ENCODE measurements at places on chromosomes 5 and 9.
A peak's percentile ranks its signal among the peaks of the same experiment; 100 is the strongest.

- DNase-seq: peak; percentile 90
Measured at GRCh38 chr9:131393622-131394463, at the start of gene PRRC2B. TSS of gene PRRC2B (plus strand) at chr9:131394086. CDS start at chr9:131430145, 36,059 bp downstream.

DNA sequence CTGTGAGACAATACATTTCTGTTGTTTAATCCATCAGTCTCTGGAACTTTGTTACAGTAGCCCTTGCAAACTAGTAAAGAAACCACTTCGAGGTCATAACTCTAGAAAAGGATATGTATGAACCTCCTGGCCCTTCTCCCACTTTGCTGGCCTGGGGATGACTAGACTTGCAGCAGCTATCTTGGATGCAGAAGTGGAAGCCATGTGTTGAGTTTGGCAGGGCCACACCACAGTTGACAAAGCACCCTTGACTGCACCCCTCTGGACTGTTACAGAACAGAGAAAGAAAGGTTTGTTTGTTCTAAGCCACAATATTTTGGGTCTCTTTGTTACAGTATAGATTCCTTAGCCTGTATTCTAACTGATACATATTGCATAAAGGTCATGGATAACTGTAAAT is 183.2 kb upstream of the TAS2R1 start:
- DNase-seq: no peak

DNA sequence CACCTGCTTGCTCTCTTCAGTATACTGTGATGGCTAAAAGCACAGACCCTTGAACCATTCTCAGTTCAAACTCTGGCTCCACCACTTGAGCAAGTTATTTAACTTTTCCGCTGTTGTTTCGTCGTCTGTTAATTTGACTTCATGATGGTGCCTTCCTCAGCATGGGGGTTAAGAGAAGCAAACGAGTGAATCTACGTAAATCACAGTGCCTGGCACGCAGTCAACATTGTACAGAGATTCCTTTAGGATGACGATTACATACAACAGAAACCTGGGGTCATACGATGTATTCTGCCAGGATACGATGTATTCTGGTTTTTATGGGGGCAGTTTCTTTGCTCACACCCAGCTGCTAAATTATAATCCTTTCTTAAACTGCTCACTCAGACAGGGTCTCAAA is 515.6 kb downstream of the CCDC171 start:
- no peak for DNase-seq

DNA sequence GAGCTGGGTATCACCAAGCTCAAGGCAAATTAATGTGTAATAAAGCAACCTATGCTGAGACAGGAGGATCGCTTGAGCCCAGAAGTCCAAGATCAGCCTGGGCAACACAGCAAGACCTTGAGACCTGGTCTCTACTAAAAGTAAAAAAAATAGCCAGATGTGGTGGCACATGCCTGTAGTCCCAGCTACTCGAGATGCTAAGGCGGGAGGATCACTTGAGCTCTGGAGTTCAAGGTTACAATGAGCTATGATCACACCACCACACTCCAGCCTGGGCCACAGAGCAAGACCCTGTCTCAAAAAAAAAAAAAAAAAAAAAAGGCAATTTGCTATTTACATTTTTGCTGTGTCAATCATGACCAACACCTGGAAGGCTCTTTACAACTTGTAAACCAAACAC is 5.2 kb downstream of the STRBP start:
- no peak for DNase-seq

All from left ventricle myocardium inferior (tissue), 1 donor.